AML-193 (cell line): ENCODE measurements at places on chromosomes 1 and 21.

DNA sequence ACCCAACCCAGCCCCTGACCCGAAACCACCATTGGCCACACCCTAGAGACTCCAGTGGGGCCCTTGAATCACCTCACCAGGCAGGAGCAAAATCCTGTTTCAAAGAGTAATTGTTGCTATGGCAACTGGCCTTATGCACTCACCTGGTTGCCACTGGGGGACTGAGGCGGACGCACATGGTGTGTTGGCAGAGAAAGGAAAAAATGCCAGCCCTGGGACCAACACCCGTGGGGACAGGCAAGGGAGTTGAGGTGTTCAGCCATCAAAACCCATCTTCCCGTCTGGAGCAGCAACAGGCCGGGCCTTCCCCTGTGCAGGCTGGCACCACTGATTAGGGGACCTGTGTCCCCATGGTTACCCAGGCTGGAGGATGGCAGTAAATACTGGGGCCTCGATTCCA, 395.8 kb upstream of the VAMP3 start:
- DNase-seq = no peak

- peak; percentile 1 for DNase-seq
Observed at GRCh38 chr1:202966006-202966898, 805 bp downstream of the CYB5R1 start.

GRCh38 chr1:207748737-207749528, 2.9 kb upstream of the CD46 start:
- no peak for DNase-seq

DNA sequence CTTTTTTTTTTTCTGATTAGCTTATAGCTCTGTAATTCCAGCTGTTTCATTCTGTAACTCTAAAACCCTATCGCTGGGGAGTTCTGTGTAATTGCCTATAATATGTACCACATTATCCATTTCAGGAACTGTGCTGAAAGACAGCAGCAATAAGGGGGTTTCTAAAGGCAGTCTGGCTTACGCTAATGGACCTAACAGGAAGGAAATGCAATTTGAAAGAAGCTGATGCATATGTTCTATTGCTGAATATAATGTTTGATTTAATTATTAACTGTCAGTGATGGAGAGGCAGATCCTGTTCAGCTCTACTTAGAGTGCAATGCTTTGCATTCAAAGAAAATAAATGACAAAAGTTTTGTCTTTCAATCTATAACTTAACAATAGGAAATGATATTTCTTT, 209.4 kb upstream of the SNX7 start:
- DNase-seq = no peak

GRCh38 chr1:41474490-41475271, 9.8 kb downstream of the EDN2 start:
- no peak for DNase-seq

DNA sequence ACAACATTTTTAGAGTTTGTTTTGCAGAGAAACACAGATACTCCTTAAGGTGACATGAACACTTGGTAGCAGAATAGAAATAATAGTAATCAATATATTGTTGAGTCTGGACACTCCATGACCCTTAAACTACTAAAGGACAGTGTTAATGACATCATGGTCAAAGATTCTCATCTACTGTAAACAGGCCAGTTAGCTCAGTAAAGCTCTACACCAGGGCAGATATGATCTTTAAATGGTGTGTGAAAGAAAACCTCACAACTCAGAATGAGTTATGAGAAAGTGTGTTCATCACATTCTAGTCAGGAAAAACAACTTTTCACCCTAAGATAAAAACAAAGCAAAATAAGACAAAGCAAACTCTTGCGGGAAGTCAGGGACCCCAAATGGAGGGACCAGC, 58.1 kb upstream of the ADAMTS5 start:
- DNase-seq = no peak

GRCh38 chr1:32758795-32759430, 56.3 kb upstream of the SYNC start:
- no peak for DNase-seq

- no peak for DNase-seq
Observed at GRCh38 chr1:48908606-48909005, 131.9 kb upstream of the BEND5 start.
